ENCODE measurements at places on chromosomes 1 and 21.

DNA sequence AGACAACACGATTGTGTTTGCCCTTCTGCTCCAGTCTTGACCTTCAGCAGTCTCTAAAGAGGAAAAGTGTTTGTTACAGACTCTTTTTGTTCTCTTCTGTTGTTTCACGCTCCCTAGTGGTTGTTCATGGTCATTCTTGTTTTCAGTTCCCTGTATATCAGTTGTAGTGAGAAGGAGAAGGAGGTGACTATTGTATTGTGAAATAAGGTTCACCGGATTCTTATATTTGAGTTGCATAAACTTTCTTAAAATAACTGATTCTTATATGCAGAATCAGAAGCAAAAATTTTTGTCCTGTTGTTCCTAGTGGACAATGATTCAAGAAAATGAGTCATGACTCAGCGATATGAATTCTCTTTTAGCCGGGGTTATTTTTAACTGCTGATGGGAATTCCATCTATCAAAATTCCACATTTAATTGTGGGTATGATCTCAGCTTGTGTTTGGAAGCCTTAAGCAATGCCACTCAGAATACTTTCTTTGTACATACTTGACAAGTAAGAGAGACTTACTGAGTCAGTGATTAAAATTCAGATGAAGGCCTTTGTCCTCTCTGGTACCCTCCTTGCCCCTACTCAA is 152.2 kb downstream of the CLEC20A start:
- no peaks in the 10 kb centered on the region for H3K36me3 ChIP-seq
- H3K27ac ChIP-seq: no peak overlapping the region
- H3K27me3 ChIP-seq: no peaks in the 10 kb centered on the region
- H3K4me1 ChIP-seq: no peaks in the 10 kb centered on the region

DNA sequence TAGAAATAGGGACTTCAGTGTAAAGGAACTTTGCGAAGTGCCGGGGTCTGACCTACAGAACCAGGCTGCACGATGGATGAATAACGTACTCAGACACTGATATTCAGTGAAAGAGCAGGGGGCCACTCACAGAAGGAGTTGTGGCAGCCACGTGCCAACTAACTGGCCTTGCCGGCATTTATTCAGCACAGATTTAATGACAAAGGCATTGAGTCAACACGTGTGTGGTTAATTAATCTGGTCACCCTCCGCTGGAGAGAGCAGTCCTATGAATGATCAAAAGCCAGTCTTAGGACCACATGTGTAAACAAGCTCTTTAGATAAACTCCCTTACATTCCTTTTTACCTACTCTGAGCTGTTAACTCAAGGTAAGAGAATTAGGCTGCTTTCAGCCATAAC is 6.2 kb upstream of the B3GALT2 start:
- DNase-seq: no peak
- H3K27ac ChIP-seq: no peak overlapping the region
- peaks cover 14% of the 10 kb centered on the region for H3K4me1 ChIP-seq
- no peaks in the 10 kb centered on the region for H3K27me3 ChIP-seq
- no peak overlapping the region for H3K4me3 ChIP-seq

DNA sequence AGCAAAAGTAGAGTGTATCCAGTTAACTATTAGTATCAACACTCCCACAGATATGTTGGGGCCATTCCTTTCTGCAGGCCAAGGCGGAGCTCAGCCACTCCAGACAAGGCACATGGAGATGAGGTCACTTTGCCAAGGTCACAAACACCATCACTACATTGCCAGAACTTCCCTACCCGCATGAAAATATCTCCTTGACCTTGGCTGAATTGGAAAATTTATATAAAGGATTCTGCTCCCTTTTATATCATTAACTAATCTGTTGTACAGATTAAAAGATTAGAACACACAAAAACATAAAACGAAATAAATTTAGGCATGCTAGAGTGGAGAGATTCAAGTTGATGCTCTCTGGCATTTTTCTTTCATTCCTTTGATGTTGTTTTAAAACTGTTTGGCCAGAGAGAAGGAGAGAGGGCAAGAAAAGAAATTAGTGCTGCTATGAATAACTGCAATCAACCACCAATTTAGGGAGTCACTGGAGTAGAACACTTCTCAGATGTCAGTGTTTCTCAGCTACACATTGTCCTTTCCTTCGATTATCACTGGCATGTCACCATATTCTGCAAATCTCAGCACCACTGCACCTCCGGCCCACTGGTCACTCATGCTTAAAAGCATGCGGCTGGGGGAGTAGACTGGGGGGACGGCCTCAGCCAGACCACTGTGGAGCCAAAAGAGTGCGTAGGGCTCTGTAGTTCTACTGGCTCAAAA is 78.7 kb upstream of the ATP1B1 start:
- H3K36me3 ChIP-seq: no peaks in the 10 kb centered on the region
- H3K4me1 ChIP-seq: no peaks in the 10 kb centered on the region
- no peak for DNase-seq
- no peak overlapping the region for H3K4me3 ChIP-seq
- peaks cover 15% of the 10 kb centered on the region for H3K27me3 ChIP-seq

GRCh38 chr1:160806784-160807183 is 10.8 kb downstream of the LY9 start:
- peaks cover 12% of the 10 kb centered on the region for H3K27me3 ChIP-seq
- H3K4me1 ChIP-seq: peaks cover 7% of the 10 kb centered on the region
- H3K36me3 ChIP-seq: peaks cover 47% of the 10 kb centered on the region
- DNase-seq: no peak
- H3K4me3 ChIP-seq: no peak overlapping the region

GRCh38 chr1:12475947-12476346 is 142.1 kb downstream of the DHRS3 start:
- no peak for DNase-seq
- peak overlapping the region; percentile 35 for H3K4me3 ChIP-seq
- no peaks in the 10 kb centered on the region for H3K27me3 ChIP-seq
- H3K27ac ChIP-seq: peak overlapping the region; percentile 73
- peaks cover 88% of the 10 kb centered on the region for H3K4me1 ChIP-seq

DNA sequence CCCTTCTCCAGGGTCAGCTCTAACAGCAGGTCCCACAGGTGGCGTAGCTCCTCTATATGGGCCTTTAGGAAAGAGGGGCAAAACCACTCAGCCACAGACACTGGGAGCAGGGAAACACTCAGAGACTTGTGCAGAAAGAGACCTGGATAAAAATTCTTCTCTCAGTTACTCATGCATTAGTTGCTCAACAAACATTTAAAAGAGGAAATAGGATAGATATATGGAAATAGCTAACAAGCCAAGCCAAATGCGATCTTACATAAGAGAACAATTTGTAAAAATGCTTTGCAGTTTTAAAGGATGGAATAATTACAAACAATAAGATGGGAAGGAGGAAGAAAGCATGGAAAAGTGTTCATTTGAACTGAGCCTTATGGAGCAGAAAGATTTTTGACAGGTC is 4.9 kb downstream of the SPTA1 start:
- DNase-seq: no peak
- H3K27me3 ChIP-seq: peaks cover 21% of the 10 kb centered on the region
- no peak overlapping the region for H3K4me3 ChIP-seq
- no peaks in the 10 kb centered on the region for H3K4me1 ChIP-seq
- H3K36me3 ChIP-seq: no peaks in the 10 kb centered on the region

GRCh38 chr1:115479055-115479482 is 141.0 kb upstream of the NGF start:
- no peak overlapping the region for H3K27ac ChIP-seq
- no peaks in the 10 kb centered on the region for H3K4me1 ChIP-seq
- DNase-seq: no peak
- H3K27me3 ChIP-seq: no peaks in the 10 kb centered on the region
- no peak overlapping the region for H3K4me3 ChIP-seq
- H3K36me3 ChIP-seq: no peaks in the 10 kb centered on the region

DNA sequence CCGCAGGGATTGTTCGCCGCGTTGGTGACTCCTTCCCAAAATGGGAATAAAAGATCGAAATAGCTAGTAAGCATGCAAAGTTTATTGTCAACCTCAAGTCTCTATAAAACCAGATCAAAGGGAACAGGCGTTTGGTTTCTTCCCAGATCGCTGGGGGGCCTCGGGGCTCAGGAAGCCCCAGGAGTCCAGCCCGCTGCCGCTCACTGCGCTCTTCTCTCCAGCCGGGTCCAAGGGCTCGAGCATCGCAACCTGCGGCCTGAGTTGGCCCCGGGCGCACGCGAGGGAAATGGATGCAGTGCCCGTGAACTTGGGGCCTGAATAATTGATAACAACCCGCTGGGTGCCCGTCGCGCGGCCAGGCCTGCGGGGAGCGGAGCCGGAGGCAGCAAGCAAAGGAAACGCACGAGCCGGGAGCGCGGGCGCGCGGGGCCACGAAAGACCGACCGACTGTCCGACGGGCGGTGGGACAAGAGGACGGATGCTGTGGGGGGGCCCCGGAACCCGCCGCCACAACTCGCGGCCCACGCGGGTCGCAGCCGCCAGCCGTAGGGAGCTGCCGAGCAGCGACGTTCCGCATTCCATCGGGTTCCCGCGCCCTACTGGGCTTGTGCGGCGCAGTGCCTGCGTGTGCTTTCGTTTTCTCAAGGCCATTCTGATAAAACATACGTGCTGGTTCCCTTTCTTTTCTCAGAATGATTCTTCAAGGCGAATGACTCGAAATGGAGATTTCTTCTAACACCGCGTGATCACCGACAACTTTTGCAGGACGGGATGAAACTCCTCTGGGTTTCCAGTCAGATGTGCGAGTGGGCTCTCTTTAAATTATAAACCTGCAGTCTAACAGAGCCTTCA is 14.0 kb upstream of the ALX3 start:
- H3K4me1 ChIP-seq: peaks cover 13% of the 10 kb centered on the region
- no peak overlapping the region for H3K27ac ChIP-seq
- peak overlapping the region; percentile 82 for H3K4me3 ChIP-seq
- peaks cover 62% of the 10 kb centered on the region for H3K27me3 ChIP-seq

- peak overlapping the region; percentile 62 for H3K4me3 ChIP-seq
- peaks cover 31% of the 10 kb centered on the region for H3K27me3 ChIP-seq
- peaks cover 9% of the 10 kb centered on the region for H3K4me1 ChIP-seq
- H3K27ac ChIP-seq: peak overlapping the region; percentile 68
- no peaks in the 10 kb centered on the region for H3K36me3 ChIP-seq
These were observed 39.1 kb downstream of the CLIC6 start for GRCh38 chr21:34707876-34708325.

GRCh38 chr1:151534662-151535278 is 5.3 kb upstream of the TUFT1 start:
- peaks cover 2% of the 10 kb centered on the region for H3K4me1 ChIP-seq
- H3K4me3 ChIP-seq: no peak overlapping the region
- no peaks in the 10 kb centered on the region for H3K27me3 ChIP-seq
- DNase-seq: peak; percentile 68
- H3K27ac ChIP-seq: peak overlapping the region; percentile 4

DNA sequence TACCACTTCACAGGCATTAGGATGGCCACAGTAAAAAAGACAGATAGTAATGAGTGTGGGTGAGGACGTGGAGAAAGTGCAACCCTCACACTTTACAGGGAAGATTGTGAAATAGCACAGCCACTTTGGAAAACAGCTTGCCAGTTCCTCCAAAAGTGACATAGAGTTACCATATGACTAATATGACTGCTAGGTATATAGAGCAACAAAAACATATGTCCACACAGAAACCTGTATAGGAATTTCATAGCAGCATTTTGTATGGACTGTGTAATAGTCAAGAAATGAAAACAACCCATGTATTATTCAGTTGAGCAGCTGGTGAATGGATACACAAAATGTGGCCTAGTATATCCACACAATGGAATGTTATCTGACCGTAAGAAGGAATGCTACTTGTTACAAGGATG is 30.4 kb upstream of the LBR start:
- no peak overlapping the region for H3K4me3 ChIP-seq
- no peaks in the 10 kb centered on the region for H3K27me3 ChIP-seq
- no peak overlapping the region for H3K27ac ChIP-seq
- H3K36me3 ChIP-seq: peaks cover 3% of the 10 kb centered on the region
- peaks cover 43% of the 10 kb centered on the region for H3K4me1 ChIP-seq
- DNase-seq: no peak

DNA sequence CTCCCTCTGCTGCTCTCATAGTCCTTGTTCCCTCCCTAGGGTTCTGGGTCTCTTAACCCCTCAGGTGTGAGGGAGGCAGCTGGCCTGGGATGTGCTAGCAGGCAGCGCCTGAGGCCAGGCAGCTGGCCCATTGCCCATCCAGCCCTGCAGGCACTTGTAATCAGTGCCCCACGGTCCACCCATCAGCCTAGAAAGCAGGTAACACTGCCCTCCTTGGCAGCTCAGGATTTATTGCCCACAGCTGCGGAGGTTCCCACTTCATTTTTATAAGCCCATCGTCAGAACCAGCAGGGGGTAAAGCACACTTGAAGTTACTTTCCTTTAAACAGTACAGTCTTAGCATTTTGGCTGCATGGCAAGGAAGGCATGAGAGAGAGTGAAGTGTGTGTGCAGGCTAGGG is 70.6 kb downstream of the TMEM53 start:
- H3K4me1 ChIP-seq: no peaks in the 10 kb centered on the region
- no peaks in the 10 kb centered on the region for H3K27me3 ChIP-seq
- DNase-seq: no peak
- no peak overlapping the region for H3K4me3 ChIP-seq

- H3K36me3 ChIP-seq: no peaks in the 10 kb centered on the region
- H3K27ac ChIP-seq: no peak overlapping the region
- no peak for DNase-seq
These were observed 31.4 kb upstream of the LYST start for GRCh38 chr1:235898126-235898525.

Data from T-helper 2 cell treated with Interferon-gamma antibody and Interleukin-4, amounts not matched to agents 5 μg/mL and 100 μg/mL, for 36 hours (primary cell).